ENCODE measurements at places on chromosomes 4 and X.

GRCh38 chr4:81919223-81919622, 447.5 kb upstream of the RASGEF1B start:
- DNase-seq = no peak

DNA sequence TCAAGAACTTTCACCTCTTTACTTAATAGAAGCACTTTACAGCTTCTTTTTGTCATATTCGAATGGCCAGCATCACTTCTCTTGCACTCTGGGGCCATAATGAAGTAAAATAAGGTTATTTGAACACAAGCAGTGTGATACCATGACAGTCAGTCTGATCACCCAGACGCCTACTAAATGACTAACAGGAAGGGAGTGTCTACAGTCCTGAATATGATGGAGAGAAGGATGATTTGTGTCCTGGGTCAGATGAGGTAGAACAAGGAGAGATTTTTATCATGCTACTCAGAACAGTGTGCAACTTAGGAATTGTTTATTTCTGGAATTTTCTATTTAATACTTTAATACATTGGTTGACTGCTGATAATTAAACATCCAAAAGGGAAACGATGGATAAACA, 284.2 kb upstream of the F9 start:
- no peak for DNase-seq

- DNase-seq = peak; percentile 45
Observed at GRCh38 chr4:53313510-53313909, 52.4 kb downstream of the SCFD2 start.

GRCh38 chrX:7120878-7121219, 26.7 kb upstream of the STS start:
- DNase-seq = peak; percentile 13

DNA sequence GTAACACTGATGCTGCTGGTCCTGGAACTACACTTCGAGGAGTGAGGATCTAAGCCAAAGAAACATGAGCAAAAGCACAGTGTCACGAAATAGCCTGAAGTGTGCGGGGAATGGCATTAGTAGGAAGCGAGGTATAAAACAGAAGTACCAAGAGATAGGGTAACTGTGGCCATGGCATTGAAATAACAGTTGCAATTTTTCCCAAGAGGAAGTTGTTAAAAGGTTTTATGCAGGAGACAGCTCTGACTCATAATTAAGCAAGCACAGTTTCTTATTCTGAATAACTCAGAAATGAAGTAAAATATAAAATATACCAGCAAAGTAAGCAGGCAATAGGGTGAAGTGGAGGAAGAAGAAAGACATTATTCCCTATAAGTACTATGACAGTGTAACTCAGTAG, 90.3 kb upstream of the TMEM150C start:
- no peak for DNase-seq

GRCh38 chrX:9503261-9503660, 38.4 kb downstream of the TBL1X start:
- DNase-seq = no peak

DNA sequence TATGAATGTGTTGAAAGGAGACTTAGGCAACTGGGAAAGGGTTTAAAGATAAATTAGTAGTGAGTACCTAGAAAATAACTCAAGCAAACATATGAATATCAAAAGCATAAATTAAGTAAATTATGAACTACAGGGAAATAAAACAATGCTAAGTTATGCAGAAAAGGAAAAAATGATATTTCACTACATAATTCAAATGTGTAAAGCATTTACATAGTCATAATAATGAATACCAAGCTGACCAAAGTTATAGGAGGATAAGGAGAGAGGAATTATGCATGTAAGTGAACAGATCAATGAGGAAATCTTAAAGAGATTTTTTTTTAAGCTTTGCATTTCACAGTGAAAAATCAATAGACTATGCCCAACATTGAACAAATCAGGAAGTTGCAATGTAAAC, 145.0 kb downstream of the HDX start:
- DNase-seq = no peak

DNA sequence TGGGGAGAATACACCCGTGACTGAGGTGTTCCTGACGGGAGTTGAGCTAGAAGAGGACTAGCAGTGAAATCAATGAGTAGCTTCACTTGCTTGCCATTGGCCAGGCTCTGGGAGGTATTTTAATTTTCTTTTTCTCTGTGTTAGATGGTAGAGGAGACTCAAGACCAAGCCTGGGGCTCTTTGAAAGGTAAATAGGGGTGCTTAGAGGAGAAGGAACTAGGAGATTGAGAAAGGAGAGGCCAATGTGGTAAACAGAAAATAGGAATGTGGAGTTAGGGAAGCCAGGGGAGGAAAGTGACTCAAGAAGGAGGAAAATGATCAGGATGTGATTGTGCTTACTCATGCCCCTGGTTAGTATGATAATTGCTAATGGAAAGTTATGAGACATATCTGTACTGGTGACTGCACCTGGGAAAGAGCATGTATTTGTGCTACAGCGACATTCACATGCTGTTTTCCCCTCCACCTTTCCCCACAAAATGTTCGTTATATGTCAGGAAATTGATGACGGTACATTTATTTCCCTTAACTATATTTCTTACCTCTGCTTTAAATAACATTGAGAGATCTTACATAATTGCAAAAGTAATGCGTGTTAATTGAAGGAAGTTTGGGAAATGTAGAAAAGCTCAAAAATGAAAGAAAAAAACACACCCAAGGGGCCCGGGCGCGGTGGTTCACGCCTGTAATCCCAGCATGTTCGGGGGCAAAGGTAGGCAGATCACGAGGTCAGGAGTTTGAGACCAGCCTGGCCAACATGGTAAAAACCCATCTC, 16.9 kb upstream of the LRBA start:
- no peak for DNase-seq

- DNase-seq = no peak
Observed at GRCh38 chr4:76532805-76533204, 97.8 kb downstream of the SHROOM3 start.

DNA sequence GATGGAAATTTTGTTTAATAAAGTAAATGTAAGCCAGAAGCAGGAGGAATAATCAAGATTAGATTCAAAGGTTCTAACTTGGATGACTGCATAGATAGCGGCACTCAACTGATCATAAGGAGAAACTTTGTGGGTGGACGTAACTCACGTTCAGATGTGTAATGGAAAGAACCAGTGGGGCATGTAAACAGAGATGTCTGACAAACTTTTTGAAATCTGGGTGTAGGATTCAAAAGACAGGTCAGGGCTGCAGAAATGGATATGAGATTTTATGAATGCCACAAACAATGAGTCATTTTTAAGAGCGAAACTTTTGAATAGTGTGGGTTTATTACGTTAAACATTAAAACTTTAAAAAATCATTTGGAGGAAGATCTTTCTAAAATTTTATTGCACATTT, 375.6 kb downstream of the GBA3 start:
- DNase-seq = no peak

- DNase-seq = no peak
Observed at GRCh38 chr4:174880001-174880400, 38.2 kb upstream of the ADAM29 start.

GRCh38 chr4:26083987-26084386, 170.0 kb downstream of the SMIM20 start:
- peak; percentile 67 for DNase-seq

DNA sequence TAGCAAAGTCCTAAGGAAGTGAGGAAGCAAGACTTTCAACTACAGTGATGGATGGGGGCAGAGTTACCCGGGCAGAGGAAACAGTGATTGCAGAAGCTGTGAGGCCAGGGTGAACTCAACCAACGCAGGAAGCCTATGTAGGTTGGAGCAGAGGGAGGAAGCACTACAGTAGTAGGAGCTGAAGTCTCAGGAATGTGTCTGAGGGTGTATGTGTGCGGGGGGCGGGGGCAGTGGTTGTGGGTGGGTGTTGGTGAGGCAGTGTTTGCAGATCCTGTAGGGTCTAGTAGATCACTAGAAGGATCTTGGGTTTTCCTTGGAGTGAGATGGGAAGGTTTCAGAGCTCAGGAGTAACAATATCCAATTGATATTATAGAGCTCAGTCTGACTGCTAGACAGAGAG, 9.9 kb upstream of the MID1 start:
- no peak for DNase-seq

- DNase-seq = no peak
Observed at GRCh38 chrX:15158350-15158735, 111.5 kb downstream of the ASB9 start.

GRCh38 chr4:64876021-64876420, 466.8 kb upstream of the TECRL start:
- no peak for DNase-seq

DNA sequence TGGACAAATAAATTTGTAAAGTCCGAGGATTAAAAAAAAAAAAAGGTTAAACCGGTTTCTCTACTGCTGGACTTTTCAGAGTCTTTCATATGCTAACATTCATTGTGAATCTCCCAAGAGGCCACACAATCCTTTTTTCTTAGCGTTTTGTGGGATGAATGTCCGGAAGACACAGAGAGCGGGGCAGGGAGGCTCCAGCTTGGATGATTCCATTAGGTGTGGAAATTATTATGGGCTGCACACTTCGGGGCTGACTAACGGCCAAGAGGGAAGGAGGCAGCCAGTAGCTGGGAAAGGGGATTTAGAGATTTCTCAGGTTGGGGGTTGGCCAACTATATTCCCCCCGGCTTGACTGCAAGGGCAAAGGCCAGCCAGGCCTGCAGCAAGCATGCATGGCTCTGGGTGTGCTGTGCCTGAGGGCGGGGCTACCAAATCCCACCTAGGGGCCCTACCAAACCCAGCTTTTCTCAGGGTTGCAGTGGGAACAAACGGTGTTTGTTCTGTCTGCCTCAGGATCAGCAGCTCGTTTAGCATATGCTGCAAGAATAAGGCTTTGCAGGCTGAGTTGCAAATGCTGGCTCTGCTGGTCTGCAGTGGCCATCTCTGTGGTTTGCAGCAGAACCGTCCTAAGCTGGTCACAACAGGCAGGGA, 28.6 kb downstream of the NYX start:
- DNase-seq = no peak

DNA sequence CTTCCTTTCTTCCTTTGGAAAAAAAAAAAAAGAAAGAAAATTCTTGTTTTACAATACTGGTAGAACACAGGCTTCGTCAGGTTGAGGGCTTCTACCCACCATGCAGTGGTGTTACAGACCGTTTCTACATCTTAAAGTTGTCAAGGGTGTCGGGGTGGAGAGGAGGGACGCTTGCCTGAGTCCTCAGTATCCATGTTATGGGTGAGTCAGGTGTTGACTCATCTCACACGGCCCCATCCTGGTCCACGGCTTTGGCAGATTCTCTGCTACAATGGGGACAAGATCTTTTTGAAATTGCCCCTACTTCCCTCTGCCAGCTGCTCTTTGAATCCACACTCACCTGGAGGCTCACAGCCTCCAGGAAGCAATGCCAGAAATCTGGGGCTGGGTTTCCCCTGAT, 310.3 kb upstream of the ZFP42 start:
- DNase-seq = no peak

DNA sequence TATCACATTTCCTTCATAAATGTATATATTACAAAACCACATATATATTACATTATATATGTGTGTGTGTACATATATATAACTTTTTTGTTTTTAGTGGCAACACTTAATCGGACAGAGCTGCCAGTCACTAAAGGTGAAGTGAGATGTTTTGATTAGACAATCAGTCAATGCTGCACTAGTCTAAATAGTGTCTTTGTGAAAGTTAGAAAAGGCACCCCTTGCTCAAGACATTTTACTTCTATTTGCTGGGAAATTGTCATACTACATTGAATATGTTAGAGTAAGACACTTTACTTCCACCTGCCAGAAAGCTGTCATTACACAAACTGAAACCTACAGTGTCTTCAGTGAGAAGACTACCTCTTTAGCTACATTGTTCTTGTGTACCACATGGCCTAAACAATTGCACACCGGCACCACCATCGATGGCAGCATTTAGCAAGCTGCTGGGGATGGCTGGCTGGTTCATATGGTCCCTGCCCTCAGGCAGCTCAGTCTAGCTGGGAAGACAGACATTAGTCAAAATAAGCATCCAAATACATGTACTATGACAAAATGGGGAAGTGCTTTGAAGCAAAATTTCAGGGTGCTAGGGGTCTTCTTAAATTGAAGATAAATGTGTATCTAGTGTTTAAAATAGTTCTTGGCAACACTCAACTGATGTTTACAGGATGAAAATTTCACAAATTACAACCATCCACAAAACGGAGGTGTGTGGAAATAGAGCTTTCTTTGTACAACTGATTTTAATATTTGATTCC, 148.1 kb upstream of the GATB start:
- no peak for DNase-seq

DNA sequence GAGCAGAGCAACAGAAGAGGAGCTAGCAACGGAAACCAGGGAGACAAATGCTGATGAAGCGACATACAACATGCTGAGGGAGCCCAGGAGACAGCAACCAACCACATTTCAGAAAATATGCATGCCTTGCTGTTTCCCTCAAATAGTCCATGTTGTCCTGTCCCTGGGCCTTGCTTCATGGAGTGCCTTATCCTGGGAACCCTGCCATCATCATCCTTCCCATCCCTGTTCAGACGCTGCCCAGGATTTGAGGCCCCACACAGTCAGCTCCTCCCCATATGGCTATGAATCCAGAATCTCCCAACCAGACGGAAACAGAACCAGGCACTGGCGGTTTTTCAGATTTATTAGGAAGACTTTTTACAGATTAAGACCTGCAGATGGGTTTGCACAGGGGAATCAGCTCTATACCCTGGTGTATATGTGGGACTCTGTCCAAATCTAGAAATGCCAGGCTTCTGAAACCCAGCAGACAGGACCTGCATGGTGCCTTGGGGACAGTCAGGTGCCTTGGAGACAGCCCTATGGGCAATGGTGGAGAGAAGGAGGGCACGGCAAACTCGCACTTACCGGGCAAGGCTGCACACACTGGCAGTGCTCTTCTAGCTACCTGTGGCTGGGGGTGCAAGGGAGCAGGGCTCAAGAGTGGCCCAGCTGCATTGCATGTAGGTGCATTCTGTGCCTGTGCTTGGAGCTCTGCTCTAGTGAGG, 199.7 kb upstream of the MAMLD1 start:
- no peak for DNase-seq

GRCh38 chr4:150960818-150961217, 54.3 kb downstream of the LRBA start:
- DNase-seq = peak; percentile 5

DNA sequence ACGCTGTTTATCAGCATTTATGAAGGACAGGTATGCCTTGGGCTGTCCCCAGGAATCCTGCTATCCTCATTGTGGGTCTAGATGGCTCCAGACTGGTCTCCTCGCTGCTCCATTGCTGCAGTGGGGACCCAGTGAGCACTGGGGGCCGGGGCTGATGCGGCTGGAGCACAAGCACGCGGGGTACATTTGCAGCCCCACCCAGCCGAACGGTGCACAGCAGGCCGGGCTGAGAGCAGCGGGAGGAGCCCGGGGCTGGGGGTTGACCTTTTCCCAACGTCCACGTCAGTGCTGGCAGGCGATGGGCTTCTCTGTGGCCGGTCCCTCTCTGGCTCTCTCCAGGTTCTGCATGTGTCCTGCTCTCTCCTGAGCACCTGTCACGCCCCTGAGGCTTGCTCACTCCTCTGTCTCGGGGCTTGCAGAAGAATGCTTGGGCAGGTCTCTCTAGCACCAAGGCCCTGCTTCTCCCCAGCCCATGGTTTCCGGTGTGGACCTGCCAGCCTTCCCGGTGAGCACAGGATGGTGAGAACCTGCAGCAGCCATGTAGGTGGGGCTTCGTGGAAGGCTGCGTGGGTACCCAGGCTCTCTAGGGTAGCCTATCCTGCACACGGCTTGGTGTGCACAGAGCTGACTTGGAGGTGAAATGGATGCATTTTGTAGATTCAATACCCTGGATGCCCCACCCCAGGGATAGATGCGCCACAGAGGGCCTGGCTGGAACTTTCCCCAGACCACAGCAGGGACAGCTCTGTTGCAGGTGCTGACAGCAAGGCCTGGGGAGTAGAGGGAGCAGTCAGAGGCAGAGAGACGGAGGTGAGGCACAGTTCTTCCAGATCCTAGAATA, 89.1 kb upstream of the ADRA2C start:
- DNase-seq = no peak
